Muscle of leg (tissue), 16 donors: ENCODE measurements at places on chromosomes 5 and 9. TPM values are rescaled to one million over a fixed set of nuclear protein-coding genes. Genes with fewer than 3 reads are reported as not detected.

- H3K4me3 ChIP-seq: no peak overlapping the region
- DNase-seq: peak; percentile 63
- H3K4me1 ChIP-seq: peaks cover 12% of the 10 kb centered on the region
- no peaks in the 10 kb centered on the region for H3K36me3 ChIP-seq
- H3K27ac ChIP-seq: no peak overlapping the region
- no peaks in the 10 kb centered on the region for H3K27me3 ChIP-seq
These were observed 40.9 kb upstream of the TNC start for GRCh38 chr9:115158661-115159481.

DNA sequence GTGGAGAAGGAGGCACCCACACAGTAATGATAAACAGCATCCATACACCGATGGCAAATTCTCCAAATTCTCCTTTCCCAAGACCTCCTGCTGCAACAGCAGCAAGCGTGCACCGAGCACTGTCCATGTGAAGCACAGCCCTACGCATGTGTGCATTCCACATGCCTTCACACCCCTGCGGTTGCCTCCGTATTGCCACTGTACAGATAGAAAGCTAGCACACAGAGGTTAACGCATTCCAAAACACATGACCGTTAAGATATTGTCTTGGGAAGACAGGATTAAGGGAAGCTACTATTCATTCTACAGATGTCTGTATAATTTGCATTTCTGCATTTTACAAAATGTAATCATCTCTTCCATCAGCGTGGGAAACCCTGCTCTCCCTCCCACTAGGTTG, 6.6 kb downstream of the FLT4 start:
- no peak for DNase-seq
- no peaks in the 10 kb centered on the region for H3K36me3 ChIP-seq
- peaks cover 38% of the 10 kb centered on the region for H3K27me3 ChIP-seq
- H3K4me1 ChIP-seq: peaks cover 23% of the 10 kb centered on the region
- no peak overlapping the region for H3K27ac ChIP-seq

GRCh38 chr5:140348104-140348503, 1.7 kb upstream of the HBEGF start:
- DNase-seq: no peak
- H3K27ac ChIP-seq: peak overlapping the region; percentile 15
- no peaks in the 10 kb centered on the region for H3K36me3 ChIP-seq
- peaks cover 40% of the 10 kb centered on the region for H3K4me1 ChIP-seq

SMIM33 gene
- not detected for total RNA-seq

- DNase-seq: peak; percentile 89
- no peaks in the 10 kb centered on the region for H3K27me3 ChIP-seq
- peak overlapping the region; percentile 89 for H3K27ac ChIP-seq
- H3K36me3 ChIP-seq: no peaks in the 10 kb centered on the region
- H3K4me1 ChIP-seq: peaks cover 30% of the 10 kb centered on the region
These were observed 35.4 kb upstream of the TGFBI start for GRCh38 chr5:135993335-135993879.

GPR151 gene
- not detected for total RNA-seq

GOLM1 gene
- total RNA-seq: 38.0 TPM

GRCh38 chr5:97194366-97194765, 11.3 kb upstream of the RIOK2 start:
- peaks cover 2% of the 10 kb centered on the region for H3K4me1 ChIP-seq
- no peak overlapping the region for H3K4me3 ChIP-seq
- DNase-seq: peak; percentile 42
- no peak overlapping the region for H3K27ac ChIP-seq

OR1N1 gene
- not detected for total RNA-seq

GRCh38 chr9:73176450-73176875, 24.8 kb downstream of the ANXA1 start:
- H3K27ac ChIP-seq: no peak overlapping the region
- H3K27me3 ChIP-seq: no peaks in the 10 kb centered on the region
- DNase-seq: peak; percentile 53
- H3K36me3 ChIP-seq: no peaks in the 10 kb centered on the region
- no peak overlapping the region for H3K4me3 ChIP-seq

DNA sequence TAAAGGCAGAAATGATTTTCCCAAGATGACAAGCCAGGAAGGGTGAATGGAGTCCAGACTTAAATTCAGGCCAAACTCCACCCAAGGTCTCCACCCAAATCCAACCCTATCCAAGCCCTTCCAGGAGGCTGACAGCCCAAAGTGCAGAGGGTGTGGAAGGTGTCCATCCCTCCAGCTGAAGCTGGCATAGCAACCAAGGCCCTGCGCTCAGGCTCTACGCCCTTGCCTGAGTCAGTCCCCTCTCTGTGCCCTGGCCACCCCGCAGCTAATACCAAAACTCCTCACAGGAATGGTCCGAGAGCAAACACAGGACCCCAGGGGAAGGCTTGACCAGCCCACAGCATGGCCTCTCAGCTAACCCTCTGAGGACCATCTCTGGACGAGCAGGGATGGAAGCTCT, 2.1 kb downstream of the SEPTIN8 start:
- H3K4me3 ChIP-seq: no peak overlapping the region
- peaks cover 8% of the 10 kb centered on the region for H3K27me3 ChIP-seq
- no peaks in the 10 kb centered on the region for H3K36me3 ChIP-seq
- H3K4me1 ChIP-seq: peaks cover 68% of the 10 kb centered on the region
- no peak for DNase-seq

AJM1 gene
- 1.2 TPM for total RNA-seq

SPATA31A3 gene
- total RNA-seq: not detected

GRCh38 chr5:82349652-82350051, 71.5 kb upstream of the RPS23 start:
- H3K36me3 ChIP-seq: no peaks in the 10 kb centered on the region
- no peak for DNase-seq
- peaks cover 37% of the 10 kb centered on the region for H3K4me1 ChIP-seq
- H3K4me3 ChIP-seq: no peak overlapping the region
- peak overlapping the region; percentile 88 for H3K27ac ChIP-seq

ZNF462 gene
- 18.8 TPM for total RNA-seq

DNA sequence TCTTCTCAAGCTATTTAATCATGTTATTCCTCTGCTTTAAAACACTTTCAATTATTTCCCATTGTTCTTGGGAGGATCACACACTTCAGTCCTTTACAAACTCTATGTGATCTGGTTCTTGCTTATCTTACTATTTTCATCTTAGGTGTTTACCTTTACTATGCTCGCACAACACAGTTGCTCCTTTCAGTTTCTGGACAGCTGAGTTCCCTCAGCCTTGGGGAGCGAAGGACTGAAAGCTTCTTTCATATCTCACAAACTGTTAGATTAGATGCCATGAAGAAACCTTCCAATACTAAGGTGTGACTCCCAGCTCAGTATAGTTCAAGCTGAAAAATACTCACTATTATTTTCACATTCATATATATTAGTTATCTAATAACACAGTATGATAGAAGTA, 117.9 kb downstream of the CDC42SE2 start:
- no peaks in the 10 kb centered on the region for H3K4me1 ChIP-seq
- H3K36me3 ChIP-seq: peaks cover 3% of the 10 kb centered on the region
- no peak for DNase-seq
- H3K27ac ChIP-seq: no peak overlapping the region
- no peak overlapping the region for H3K4me3 ChIP-seq

DNA sequence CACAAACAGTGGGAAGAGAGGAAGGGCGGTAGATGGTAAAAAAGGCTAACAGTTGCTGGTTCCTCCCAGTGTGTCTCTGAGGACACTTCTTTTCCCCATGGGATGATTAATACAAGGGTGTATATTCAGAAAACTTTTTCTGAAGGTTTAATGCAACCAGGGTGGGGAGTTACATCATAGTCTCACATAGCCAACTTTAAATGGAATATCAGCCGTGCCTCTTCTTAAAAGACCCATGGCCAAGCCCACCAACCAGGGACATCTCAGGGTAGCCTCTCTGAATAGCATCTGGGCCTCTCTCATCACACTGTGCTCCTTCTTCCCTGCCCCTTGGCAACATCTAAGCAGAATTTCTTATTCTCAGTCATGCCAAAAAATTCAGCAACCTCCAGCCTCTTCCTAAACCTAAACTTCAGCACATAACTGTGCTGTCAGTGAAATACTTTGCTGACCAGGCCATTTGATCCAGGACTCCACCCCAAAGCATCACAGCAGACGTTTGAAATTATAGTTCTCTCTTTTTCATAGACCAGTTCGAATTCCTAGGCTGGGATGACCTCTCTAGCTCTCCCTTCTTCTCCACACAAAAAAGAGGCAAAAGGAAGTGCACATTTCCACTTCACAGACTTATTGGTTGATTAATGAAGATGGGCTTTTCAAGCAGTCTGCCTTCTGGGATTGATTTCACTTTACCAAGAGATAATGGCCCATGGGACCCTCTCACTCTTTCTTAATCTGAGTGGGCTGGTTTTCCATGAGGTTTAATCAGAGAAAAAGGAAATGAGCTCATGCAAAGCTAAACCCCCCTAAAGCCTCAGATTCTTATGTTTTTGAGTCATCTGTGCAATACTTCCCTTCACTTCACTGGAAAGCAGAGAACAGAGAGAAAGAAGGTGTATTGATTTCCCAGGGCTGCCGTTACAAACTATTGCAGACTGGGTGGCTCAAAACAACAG, 85.1 kb upstream of the RAI14 start:
- H3K4me3 ChIP-seq: no peak overlapping the region
- peaks cover under 1% of the 10 kb centered on the region for H3K27me3 ChIP-seq
- H3K27ac ChIP-seq: peak overlapping the region; percentile 74

DNA sequence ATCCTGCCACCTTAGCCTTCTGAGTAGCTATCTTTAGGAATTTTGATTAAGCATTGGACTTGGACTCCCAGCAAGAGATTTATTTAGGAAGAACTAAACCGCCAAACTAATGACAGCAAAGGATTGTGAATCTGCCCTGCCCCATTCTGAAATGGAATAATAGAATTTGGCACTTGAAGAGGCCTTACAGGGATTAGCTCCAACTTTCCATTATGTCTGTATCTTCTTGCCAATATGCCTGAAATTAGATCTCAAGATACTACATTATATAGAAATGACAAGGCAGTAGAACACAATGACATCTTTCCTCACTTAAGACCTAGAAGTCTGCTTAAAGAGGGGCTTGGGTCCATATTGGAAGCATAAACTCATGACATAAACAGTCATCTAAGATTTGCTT, 77.0 kb upstream of the DPYSL3 start:
- H3K36me3 ChIP-seq: no peaks in the 10 kb centered on the region
- DNase-seq: peak; percentile 54
- no peaks in the 10 kb centered on the region for H3K4me1 ChIP-seq
- H3K4me3 ChIP-seq: no peak overlapping the region

DNA sequence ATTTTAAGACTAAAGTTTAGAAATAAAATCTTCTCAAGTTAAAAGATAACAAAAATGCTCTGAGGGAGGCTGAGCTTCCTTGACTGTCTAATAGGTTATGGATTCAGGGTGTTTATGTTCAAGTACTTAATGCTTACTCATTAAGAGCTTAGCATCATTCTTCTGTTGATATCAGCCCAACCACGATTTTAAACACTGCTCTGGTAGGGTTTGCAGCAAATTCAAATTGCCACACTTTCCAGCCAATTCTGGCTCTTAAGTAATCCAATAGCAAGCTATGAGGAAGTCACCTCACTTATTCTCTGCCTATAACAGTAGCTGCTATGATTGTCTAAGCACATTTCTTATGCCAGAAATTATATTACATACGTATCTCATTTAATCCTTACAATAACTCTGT, 191.0 kb upstream of the KIF2A start:
- no peak overlapping the region for H3K4me3 ChIP-seq
- peak; percentile 5 for DNase-seq
- no peak overlapping the region for H3K27ac ChIP-seq
- no peaks in the 10 kb centered on the region for H3K27me3 ChIP-seq
- H3K4me1 ChIP-seq: no peaks in the 10 kb centered on the region
- no peaks in the 10 kb centered on the region for H3K36me3 ChIP-seq

S1PR3 gene
- total RNA-seq: 14.7 TPM

DNA sequence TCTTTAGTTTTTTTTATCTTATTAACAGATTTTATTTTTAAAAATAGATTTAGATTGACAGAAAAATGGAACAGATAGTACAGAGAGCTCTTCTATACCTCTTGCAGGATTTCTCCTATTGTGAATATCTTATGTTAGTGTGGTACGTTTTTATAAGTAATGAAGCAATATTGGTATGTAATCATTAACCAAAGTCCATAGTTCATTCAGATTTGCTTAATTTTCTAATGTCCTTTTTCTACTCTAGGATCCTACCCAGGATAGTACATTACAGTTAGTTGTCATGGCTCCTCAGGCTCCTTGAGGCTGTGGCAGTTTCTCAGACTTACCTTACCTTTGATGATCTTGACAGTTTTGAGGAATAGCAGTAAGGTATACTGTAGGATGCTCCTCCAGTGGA, 30.4 kb downstream of the PPP2R2B start:
- H3K27me3 ChIP-seq: no peaks in the 10 kb centered on the region
- H3K36me3 ChIP-seq: no peaks in the 10 kb centered on the region
- DNase-seq: no peak
- H3K4me1 ChIP-seq: no peaks in the 10 kb centered on the region

LCN6 gene
- not detected for total RNA-seq

DNA sequence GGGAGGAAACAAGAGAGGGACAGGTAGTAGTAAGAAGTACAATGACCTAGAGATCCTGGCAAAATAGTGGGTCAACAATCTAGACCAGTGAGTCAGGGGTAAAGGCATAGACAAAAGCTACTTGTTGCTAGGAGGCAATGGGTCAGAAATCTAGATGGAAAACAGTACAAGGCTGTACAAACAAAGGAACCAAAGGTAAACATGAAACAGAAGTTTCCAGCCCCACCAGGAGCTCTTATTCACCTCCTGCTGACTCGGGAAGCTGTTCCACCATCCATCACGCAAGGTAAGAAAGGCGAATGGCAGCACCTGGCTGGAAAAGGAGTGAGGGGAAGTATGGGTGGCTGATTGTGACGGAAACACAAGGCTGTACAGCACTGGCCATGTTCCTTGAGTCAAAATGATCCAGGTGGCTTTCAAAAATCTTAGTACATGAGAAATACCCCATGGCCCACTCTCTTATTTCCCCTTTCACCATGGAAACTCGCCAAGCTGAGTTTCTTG, 70.5 kb upstream of the RAI14 start:
- H3K4me3 ChIP-seq: no peak overlapping the region
- H3K27ac ChIP-seq: no peak overlapping the region
- H3K4me1 ChIP-seq: peaks cover 11% of the 10 kb centered on the region
- H3K27me3 ChIP-seq: no peaks in the 10 kb centered on the region
- DNase-seq: no peak

GRCh38 chr5:166883016-166883415, 1408.4 kb upstream of the WWC1 start:
- DNase-seq: no peak
- no peak overlapping the region for H3K27ac ChIP-seq
- no peaks in the 10 kb centered on the region for H3K4me1 ChIP-seq
- H3K36me3 ChIP-seq: no peaks in the 10 kb centered on the region
- H3K4me3 ChIP-seq: no peak overlapping the region
- H3K27me3 ChIP-seq: no peaks in the 10 kb centered on the region

PCDHB10 gene
- 2.1 TPM for total RNA-seq
